A673 (cell line): ENCODE measurements at places on chromosomes 4 and X. TPM values are rescaled to one million over a fixed set of nuclear protein-coding genes. Genes with fewer than 3 reads are reported as not detected.

The ABLIM2 gene
- 2.7 and 3.2 TPM in 2 replicates for total RNA-seq

The ARSD gene
- total RNA-seq: 1.2 and 1.6 TPM in 2 replicates

DNA sequence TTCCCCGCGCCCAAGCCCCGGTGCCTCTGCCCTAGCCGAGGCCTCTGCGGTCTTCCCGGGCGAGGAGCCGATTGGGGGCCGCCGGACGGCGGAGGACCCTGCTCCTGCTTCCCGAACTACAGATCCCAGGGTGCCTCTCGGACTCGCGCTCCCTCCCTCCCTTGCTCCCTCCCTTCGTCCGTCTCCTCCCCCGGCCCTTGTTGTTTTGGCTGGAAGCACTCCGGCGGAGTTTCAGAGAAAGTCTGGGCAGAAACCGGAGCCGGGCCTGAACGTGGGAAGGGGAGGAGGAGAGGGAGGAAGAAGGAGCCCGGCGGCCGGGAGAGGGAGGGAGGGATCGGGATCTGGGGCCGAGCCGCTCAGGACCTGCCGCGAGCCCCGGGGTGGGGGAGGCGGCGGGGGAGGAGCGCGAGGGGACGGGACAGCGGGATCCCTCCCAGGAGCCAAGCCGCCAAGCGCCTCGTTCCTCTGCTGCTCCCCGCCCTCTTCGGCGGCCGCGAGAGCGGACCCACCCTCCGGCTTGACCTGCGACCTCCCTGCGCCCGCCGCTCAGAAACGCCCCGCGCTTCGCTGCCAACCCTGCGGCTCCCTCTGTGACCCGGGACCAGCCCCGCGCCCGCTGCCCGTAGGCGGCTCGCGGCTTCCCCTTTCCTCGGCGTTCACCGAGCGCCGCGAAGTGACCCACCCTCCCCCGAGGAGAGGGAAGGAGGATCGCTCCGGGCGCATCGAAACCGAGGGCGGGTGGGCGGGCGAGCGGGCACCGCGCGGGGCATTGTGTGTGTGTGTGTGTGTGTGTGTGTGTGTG is 496 bp upstream of the GAB1 start:
- H3K27me3 ChIP-seq: no peaks in the 10 kb centered on the region
- H3K36me3 ChIP-seq: no peaks in the 10 kb centered on the region
- peak; percentile 93 for DNase-seq
- peak overlapping the region; percentile 79 for H3K4me3 ChIP-seq

DNA sequence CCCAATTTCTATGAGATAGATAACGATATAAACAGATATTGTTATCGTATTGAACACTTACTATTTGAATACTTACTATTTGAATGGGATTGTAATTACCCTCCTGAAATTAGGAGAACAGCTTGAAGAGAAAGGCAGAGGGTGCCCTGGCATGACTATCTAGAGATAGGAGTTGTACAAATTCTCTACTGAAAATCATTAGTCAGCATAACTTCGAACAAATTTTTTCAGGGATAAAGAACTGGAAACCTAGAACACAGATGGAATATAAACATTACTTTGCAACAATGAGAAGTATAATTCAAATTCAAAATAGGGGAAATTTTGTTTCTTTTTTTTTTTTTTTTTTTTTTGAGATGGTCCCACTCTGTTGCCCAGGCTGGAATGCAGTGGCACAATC is 1096.8 kb downstream of the C4orf33 start:
- no peak for DNase-seq
- H3K36me3 ChIP-seq: no peaks in the 10 kb centered on the region
- H3K4me1 ChIP-seq: no peaks in the 10 kb centered on the region
- no peak overlapping the region for H3K27ac ChIP-seq
- no peak overlapping the region for H3K4me3 ChIP-seq
